Fibroblast of skin of scalp (primary cell): ENCODE measurements at places on chromosomes 2 and 18.

- no peak for DNase-seq
These were observed 20.8 kb downstream of the MSH6 start for GRCh38 chr2:47803770-47804169.

- peak; percentile 49 for DNase-seq
These were observed 174.5 kb downstream of the TCF4 start for GRCh38 chr18:55413474-55413873.

- DNase-seq, result no peak
These were observed 57.0 kb upstream of the ITM2C start for GRCh38 chr2:230807729-230808128.

DNA sequence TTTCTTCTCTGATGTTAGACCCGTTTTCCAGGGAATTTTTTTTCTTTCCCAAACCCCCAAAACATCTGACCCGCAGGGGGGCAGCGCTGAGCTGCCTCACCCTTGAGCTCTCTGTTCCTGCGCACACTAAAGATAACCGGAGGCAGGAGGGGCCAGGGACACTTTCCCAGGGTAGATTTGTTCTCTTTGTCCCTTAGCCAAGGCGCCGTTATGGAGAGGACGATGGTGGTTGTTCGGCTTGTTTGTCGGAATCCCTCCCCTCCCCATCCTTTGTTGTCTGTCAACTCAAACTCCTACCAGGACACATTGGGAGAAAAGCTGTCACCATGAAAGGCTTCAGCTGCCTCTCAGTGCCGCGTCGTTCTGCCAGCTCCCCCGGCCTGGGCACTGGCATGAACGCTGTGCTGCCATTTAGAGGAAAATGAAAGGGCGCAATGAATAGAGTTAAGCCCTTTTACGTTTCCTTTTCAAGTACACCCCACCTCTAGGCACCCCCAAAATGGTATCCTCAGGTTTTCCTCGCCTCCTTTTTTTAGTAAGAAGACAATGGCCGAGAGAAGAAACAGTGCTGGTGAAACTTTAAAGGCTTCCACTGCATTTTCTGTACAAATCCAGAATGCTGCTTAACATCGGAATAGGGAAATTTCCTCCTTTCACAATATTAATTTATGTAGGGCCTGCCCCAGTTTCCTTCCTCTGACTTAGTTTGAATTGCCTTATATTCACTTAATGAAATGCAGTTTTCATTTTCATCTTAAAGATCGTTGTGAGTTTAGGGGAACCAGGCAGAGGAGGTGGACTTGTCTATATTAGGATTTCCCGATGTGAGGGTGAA lies 62.1 kb downstream of the RND3 start:
- DNase-seq, result no peak

DNA sequence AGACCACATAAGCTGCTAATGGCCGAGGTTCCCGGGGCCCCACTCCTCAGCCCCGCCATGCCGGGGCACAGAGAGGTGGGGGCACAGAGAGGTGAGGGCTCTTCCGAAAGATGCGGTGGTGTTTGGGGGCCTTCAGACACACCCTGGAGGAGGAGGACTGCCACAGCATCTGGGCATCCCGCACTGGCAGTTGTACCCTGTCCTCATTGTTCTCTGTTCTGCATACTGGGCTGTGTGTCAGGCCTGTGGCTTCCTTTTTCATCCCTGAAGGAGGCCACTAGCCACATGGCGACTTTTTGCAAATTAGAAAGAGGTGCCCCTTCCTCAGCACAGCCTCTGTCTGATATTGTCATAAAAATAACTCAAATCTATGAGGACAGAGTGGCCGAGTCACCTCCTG lies 150.1 kb downstream of the CTIF start:
- DNase-seq, result no peak

- DNase-seq, result no peak
These were observed 416.1 kb downstream of the LPIN1 start for GRCh38 chr2:12162269-12163247.

- peak; percentile 9 for DNase-seq
These were observed at the start of gene FNDC4 for GRCh38 chr2:27494944-27495554. TSS of gene FNDC4 (minus strand) at chr2:27495200. CDS start at chr2:27494679, 521 bp downstream.

DNA sequence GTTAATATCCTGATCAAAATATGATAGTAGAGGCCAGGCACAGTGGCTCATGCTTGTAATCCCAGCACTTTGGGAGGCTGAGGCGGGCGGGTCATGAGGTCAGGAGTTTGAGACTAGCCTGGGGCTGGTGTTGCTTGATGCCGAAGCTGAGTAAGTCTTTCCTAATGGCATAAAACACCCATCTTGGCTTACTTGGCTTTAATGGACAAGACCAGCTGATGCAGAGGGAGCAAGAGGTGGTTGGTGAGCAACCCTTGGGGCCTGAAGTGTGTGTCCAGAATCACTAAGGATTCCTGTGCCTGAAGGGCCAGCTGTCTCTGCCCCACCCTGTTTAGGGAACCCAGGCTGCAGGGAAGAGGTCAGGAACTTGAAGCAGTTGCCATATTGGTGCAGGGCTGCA lies 217.2 kb downstream of the ARL4C start:
- DNase-seq, result no peak

DNA sequence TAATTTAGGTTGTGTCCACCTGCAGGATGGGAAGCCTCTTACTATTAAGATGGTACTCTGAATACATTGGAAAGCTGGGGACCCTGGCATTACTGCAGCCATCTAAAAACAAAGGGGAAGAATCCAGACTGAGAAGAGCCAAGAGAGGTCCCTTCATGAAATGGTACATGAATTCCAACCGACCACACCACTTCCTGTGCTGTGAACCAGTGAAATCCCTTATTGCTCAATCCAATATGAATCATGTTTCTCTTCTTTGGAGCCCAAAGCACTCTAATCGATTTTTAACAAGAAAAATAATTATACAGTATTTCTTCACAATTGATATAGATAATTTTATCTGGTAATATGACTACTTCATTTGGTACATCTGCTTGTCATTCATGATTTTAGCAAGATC lies 479.7 kb upstream of the RAB6C start:
- peak; percentile 38 for DNase-seq

- DNase-seq, result peak; percentile 97
These were observed 29.2 kb upstream of the PPP4R1 start for GRCh38 chr18:9643549-9643948.

- DNase-seq, result no peak
These were observed 14.2 kb downstream of the GALNT5 start for GRCh38 chr2:157271590-157272203.

DNA sequence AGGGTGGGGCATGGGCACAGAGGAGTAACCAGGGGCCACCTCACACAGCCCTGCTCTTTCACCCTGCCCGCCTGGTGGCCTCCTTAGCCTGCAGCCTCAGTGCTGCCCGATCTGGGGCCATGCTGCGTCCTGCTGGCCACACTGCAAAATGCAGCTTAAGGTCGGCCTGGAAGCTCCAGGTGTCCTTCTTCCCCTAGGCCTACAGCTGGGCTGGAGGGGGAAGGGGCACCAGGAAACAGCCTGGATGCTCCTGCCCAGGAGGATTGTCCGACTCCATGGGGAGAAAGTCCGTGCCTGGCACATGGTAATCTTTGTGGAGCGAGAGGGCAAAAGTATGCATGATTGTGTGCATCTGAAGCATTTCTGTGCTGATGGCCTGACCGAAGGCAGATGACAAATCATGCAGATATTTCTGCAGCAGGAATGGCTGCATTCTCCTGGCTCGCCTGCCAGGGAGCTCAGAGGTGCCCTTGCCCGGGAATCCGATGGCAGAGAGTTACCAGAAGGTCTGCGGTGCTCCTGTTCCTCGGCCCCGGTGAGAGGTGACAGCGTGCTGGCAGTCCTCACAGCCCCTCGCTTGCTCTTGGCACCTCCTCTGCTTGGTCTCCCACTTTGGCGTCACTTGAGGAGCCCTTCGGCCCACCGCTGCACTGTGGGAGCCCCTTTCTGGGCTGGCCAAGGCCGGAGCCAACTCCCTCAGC lies 12.8 kb upstream of the ALPP start:
- DNase-seq, result peak; percentile 18

GRCh38 chr2:96580771-96581170 lies 44.2 kb downstream of the ARID5A start:
- DNase-seq, result peak; percentile 26

GRCh38 chr2:10905006-10905861 lies 6.5 kb upstream of the KCNF1 start:
- DNase-seq, result no peak

DNA sequence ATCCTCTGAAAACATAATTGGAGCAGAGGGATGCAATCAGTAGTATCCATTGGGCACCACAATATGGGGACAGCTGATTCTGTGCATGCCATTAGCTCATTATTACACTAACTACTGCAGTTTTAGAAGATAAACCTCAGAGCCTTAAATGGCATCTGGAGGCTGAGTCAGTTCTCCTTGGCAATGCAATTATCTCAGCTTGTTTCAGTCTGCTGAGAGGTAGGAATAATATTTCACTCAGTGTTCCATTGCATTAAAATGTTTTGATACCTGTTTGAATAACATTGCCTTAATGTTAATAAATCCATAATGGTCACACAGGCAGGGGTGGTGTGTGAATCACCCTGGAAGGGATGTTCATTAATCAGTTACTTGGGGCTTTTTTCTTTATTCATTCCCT lies 309.6 kb downstream of the LRRTM1 start:
- no peak for DNase-seq

- DNase-seq, result no peak
These were observed 79.8 kb downstream of the PTGR3 start for GRCh38 chr18:75128911-75129716.

DNA sequence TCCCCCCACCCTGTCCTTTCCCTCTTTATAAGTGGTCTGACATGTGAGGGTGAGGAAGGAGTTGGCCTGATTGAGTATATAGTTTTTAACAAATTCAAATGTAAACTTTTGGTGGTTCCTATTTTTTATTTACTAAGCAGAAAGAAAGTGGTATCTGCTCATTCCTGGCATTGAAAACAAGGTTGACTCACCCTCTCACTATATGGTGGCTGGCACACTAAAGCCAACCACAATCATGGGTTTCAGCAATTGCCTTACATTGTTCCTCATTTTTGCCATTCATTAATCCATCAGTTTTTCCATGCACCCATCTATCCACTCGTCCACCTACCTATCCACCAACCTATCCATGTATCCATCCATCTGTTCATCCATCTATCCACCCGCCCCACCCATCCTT lies 75.4 kb upstream of the IGFBP5 start:
- no peak for DNase-seq

DNA sequence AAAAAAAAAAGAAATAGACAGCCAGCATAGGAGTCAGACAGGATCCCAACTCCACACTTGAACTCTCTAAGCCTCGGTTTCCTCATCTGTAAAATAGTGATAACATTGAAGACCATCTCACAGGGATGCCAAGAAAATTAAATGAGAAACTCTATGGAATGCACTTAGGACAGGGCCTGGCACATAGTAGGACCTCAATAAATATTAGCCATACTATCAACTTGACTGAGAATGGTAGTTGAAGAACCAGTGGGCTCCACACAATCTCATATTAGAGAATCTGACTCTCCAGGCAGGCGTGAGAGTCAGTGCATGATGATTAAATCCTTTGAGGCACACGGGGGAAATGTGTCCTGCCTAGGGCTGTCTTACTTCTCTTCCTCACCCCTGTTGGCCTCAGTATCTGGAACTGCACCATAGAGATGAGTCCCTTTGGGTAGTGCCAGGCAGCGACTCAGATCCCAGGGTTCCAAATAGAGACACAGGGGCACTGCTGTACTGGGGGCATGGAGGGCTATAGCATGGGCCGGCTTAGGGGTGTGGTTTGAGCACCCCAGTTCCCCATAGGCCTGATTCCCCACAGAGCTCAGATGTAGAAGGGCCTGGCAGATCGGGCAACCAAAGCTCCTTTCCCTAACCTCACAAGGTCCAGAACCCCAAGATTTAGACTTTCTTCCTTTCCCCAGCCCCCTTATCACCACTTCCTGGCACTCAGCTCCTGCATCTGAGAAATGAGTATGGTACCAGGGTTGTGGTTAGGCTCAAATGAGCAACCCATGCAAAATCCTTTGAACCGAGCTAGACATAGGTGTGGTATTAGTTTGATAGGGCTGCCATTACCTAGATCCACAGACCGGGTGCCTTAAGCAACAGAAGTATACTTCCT lies 51.3 kb upstream of the CAB39 start:
- no peak for DNase-seq

DNA sequence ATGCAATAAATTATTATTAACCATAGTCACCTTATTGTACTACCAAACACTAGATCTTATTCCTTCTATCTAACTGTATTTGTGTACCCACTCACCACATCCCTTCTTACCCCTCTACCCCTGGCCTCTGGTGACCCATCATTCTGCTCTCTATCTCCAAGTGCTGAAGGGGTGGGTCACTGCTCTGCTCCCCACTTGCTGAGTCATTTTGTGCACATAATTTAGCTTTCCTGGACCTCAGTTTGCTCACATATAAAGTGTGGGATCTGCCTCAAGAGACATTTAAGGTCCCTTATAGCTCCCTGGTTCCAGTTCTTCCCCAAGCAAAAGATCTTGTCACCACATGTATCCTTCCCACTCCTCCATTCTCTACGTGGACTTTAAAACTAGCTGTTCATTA lies 169.4 kb downstream of the ZNF385B start:
- DNase-seq, result no peak
